EH (cell line): ENCODE measurements at places on chromosomes 13 and 19.
A peak's percentile ranks its signal among the peaks of the same experiment; 100 is the strongest.

DNA sequence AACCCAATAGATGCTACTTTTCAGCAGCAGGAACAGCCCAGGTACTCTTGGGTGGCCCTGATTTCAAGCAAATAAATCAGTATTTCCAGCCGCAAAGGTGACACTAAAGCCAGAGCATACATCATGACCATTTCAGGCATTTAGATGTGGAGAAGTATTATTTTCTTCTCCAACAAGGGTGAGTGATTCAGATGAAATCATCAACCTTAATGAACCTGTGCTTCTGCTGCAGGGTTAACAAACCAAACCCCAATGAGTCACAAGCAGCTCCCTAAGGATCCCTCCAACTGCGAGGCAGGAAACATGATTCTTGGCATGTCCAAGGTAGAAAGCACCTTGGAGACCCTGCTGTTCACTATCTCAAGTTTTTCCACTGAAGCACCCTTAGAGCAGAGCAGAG, 32.7 kb downstream of the MBNL2 start:
- DNase-seq: peak; percentile 65

DNA sequence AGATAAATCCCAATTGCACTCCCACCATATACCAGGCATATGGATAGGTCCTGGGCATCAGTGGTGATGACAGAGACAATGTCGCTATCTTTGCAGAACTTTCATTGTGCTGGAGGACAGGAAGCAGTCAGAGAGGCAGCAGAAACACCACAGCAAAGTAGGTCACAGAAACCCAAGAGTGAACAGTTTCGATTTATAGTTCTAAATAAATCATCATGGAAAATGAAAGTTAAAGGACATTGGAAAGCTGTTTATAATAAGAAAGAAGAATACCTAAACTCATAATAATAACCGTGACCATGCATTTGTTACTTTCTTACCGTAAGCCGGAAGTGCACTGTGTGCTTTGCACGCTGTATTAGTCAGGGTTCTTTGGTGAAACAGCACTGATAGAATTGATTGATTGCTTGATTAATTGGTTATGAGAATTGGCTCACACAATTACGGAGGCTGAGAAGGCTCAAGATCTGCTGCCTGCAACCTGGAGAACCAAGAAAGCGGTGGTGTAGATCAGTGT, 38.9 kb downstream of the ALOX5AP start:
- DNase-seq: no peak

GRCh38 chr19:46192992-46193650, 36.4 kb upstream of the IGFL1 start:
- peak; percentile 92 for DNase-seq

GRCh38 chr19:13234518-13234917, 84.3 kb downstream of the IER2 start:
- peak; percentile 48 for DNase-seq

- peak; percentile 97 for DNase-seq
Measured at GRCh38 chr19:55086730-55087541, 11.3 kb downstream of the EPS8L1 start.

DNA sequence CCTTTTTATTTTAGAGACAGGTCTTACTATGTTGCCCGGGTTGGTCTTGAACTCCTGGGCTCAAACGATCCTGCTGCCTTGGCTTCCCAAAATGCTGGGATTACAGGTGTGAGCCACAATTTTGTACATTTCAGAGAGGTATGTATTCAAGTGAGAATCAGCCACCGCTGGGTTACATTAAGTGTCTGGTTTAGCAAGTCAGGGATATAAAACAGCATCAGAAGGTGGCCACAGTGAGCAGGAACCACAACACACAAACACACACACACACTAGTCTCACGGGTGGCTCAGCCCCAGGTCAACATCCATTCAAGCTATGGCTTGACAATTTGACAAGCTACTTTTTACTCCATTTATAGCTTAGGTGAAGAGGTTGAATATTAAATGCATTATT, 20.2 kb downstream of the KLK5 start:
- DNase-seq: no peak

DNA sequence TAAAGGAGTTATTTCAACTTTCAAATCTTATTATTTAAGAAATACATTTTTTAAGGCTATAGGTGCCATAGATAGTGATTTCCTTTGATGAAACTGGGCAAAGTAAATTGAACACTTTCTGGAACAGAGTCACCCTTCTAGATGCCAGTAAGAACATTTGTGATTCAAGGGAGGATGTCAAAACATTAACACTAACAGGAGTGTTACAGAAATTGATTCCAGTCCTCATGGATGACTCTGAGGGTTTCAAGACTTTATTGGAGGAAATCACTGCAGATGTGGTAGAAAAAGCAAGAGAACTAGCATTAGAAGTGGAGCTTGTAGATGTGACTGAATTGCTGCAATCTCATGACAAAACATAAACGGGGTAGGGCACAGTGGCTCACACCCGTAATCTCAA, 12.2 kb downstream of the KATNAL1 start:
- DNase-seq: no peak

DNA sequence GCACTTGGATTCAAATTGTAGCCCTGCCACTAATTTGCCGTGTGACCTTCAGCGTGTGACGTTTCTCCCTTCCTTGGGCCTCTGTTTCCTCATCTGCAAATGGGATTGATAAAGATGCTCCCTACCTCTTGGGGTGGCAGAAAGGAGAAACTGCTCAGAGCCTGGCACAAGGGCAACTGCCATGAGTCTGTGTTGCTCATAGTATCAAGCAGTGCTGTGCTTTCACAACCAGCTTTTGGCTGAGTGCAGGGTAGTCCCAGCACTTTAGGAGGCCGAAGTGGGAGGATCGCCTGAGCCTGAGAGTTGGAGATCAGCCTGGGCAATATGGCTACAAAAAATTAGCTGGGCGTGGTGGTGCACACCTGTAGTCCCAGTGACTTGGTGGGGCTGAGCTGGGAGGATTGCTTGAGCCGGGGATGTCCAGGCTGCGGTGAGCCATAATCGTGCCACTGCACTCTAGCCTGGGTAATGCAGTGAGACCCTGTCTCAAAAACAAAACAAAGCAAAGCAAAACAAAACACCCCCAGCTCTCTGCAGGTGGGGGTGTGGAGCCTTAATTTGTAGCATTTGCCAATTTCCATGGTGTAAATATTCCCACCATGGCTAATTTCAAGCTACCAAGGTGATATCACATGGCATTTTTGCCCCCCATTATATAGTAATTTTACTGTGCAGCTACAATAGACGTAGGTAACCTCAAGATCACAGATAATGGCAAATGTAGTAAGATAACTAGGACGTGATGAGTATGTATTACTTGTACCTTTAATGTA, 1.6 kb upstream of the MARK4 start:
- DNase-seq: no peak

- DNase-seq: peak; percentile 42
Measured at GRCh38 chr19:10209315-10209714, 14.6 kb upstream of the DNMT1 start.

GRCh38 chr19:5339950-5340636, 519 bp downstream of the PTPRS start:
- peak; percentile 28 for DNase-seq

GRCh38 chr19:13212759-13213330, 62.6 kb downstream of the IER2 start:
- peak; percentile 61 for DNase-seq
